Neural crest cell (in vitro differentiated cells): ENCODE measurements at places on chromosomes 2 and 18.

GRCh38 chr2:120995152-120995551 lies 259.5 kb downstream of the GLI2 start:
- no peak for DNase-seq

- DNase-seq = no peak
Measured at GRCh38 chr18:484749-485464, 15.6 kb downstream of the COLEC12 start.

GRCh38 chr2:205865056-205865455 lies 182.8 kb downstream of the NRP2 start:
- DNase-seq = no peak

DNA sequence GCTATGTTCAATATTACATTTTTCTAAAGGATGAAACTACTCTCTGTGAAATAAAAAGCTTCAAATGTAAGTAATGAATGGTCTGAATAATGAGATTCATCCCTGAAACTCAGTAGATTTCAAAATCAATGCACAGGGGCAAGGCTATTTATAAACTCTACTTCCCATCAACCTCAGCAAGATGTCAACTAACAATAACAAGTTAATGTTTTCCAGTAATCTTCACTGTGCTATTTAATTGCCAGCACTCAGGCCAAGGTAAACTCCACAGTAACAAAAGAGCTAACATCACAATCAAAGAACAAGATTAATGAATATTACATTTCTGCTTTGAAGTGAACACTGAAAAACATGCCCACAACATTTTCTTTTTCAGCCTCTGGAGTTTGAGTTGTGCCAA lies 144.3 kb upstream of the ZFP36L2 start:
- DNase-seq = no peak

GRCh38 chr2:205613970-205614559 lies 68.2 kb upstream of the NRP2 start:
- no peak for DNase-seq

GRCh38 chr2:241187101-241187917 lies 1.2 kb upstream of the ANO7 start:
- DNase-seq = no peak

DNA sequence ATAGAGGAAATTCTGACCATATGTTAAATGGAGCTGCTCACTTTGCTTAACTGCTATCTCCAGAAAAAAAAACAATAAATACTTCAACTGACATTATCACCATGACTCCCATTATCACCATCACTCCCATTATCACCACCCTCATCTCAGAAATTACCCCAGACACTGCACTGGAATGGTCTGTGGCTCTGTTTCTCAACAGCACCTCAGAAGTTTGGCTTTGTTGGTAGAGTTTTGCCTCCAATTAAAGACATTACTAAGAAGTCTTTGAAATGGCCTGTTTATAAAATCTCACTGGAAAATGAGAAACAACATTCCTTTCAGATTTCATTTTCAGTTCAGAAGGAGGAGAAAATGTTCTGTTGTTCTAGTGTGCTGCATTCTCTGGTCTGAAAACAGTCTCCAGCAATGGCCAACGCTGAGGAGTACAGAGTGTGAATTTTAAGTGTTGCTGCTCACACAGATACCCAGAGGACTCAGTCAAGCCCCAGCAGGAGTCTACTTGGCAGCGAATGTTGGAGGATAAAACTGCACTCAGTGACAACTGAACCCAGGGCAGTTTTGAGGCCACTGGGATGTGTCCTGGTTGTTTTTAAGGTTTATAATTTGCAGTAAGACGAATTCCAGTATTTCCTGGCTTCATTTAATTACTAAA lies 364.5 kb upstream of the CDH2 start:
- no peak for DNase-seq

DNA sequence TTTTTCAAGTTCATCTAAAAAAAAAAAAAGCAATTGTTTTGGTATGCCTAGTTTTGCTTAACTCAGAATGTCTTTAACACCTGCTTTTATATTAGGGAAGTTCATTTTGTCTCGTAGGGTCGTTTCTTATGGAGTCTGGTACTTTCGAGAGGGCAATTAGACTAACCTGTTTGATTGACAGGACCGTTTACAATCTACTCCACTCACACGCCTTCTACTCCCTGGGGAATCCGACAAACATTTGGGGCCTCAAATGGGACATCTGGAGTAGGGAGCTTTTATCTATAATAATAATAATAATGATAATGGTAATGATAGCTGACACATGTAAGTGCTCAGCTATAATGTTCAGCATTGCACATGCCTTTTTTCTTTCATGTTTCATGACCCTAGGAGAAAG lies 261.6 kb upstream of the RASGRP3 start:
- DNase-seq = no peak
